ENCODE measurements at places on chromosomes 16 and 17.

DNA sequence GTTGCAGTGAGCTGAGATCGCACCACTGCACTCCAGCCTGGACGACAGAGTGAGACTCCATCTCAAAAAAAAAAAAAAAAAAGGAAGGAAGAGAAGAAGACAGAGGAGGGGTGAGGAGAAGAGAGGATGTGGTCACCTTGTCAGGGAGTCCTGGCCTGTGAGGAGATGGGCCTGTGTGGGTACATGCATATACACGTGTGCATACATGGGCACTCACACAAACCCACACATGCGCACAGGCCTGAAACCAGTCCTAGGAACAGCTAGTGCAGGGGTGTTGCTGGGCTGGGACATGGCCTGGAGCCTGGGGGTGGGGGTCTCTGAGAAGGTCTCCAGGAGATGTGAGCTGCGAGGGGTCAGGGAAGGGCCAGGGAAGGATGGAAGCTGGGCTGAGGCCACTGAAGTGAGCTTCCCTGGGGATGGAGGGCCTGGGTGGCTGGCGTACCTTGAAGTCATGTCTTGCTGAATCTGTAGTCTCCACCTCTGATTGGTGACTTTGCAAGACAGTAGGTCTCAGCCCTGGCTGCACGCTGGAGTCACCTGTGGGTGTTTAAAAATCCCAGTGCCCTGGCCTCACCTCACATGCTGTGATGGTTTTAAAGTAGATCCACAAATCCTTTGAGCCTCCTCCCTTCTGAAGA lies 72.4 kb downstream of the MRM1 start:
- no peak for DNase-seq

DNA sequence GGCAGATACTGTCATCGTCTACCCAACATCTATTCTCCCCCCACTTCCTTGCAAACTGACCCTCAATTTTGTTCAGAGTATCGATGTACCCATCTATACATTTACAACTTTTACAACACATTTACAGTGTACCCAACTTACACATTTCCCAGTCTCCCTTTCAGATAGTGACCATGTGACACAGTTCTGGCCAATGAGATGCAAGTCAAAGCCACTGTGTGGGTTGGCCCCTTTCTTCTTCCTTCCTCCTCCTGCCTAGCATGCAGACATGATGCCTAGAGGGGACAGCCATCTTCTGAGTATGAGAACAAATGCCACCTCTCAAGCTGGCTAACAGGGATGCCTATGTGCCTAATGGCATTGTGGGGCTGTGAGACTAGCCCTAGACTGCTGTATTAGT lies 11.3 kb upstream of the NFAT5 start:
- DNase-seq, result no peak

DNA sequence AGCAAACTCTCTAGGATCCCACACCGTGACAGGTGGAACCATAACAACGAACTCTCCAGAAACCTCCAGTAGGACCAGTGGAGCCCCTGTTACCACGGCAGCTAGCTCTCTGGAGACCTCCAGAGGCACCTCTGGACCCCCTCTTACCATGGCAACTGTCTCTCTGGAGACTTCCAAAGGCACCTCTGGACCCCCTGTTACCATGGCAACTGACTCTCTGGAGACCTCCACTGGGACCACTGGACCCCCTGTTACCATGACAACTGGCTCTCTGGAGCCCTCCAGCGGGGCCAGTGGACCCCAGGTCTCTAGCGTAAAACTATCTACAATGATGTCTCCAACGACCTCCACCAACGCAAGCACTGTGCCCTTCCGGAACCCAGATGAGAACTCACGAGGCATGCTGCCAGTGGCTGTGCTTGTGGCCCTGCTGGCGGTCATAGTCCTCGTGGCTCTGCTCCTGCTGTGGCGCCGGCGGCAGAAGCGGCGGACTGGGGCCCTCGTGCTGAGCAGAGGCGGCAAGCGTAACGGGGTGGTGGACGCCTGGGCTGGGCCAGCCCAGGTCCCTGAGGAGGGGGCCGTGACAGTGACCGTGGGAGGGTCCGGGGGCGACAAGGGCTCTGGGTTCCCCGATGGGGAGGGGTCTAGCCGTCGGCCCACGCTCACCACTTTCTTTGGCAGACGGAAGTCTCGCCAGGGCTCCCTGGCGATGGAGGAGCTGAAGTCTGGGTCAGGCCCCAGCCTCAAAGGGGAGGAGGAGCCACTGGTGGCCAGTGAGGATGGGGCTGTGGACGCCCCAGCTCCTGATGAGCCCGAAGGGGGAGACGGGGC lies 1.3 kb downstream of the SPN start:
- peak; percentile 70 for DNase-seq

- no peak for DNase-seq
Observed at GRCh38 chr16:16960785-16961184, 510.0 kb downstream of the XYLT1 start.

- DNase-seq, result no peak
Observed at GRCh38 chr16:72228014-72228413, 56.1 kb upstream of the PMFBP1 start.

- no peak for DNase-seq
Observed at GRCh38 chr17:38926293-38927070, 1.1 kb downstream of the LASP1NB start.

DNA sequence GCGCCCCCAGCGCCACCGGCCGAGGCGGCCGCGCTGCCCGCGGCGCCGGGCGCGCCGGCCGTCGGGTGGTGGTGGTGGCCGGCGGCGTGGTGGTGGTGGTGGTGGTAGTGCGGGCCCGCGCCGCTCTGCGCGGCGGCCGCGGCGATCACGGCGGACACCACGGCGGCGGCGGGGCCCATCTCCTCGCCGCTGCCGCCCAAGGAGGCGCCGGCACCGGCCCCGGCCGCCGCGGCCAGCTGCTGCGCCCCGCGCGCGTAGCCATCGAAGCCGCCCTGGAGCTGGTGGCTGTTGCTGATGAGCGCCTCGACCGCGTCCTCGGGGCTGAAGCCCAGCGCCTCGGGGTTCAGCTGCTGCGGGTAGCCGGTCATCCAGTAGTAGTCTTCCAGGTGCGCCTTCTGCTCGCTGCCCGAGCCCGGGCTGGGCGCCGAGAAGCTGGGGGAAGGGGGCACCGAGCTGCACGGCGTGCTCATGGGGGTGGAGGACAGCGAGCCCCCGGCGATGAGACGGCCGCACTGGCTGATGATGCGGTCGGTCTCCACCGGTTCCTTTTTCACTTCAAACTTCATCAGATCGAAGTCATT lies 1.2 kb downstream of the MAF start:
- DNase-seq, result no peak

DNA sequence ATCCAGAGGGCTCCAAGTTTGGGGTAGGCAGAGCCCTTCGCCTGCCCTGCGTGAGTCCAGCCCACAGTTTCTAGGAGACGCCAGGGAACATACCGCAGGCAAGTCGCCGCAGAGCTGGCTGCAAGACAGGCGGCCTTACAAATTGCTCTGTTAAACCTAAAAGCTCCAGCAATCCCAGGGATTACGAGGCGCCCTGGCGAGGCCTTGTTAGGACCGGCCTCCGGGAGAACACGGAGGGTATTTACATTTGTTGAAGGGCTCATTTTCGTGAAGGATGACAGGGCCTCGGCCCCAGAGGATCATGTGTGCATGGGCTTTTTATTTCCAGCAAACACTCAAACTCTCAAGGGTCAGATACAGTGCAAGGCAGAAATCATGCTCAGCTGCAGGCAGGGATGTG lies 77.6 kb upstream of the FOXF1 start:
- DNase-seq, result no peak

DNA sequence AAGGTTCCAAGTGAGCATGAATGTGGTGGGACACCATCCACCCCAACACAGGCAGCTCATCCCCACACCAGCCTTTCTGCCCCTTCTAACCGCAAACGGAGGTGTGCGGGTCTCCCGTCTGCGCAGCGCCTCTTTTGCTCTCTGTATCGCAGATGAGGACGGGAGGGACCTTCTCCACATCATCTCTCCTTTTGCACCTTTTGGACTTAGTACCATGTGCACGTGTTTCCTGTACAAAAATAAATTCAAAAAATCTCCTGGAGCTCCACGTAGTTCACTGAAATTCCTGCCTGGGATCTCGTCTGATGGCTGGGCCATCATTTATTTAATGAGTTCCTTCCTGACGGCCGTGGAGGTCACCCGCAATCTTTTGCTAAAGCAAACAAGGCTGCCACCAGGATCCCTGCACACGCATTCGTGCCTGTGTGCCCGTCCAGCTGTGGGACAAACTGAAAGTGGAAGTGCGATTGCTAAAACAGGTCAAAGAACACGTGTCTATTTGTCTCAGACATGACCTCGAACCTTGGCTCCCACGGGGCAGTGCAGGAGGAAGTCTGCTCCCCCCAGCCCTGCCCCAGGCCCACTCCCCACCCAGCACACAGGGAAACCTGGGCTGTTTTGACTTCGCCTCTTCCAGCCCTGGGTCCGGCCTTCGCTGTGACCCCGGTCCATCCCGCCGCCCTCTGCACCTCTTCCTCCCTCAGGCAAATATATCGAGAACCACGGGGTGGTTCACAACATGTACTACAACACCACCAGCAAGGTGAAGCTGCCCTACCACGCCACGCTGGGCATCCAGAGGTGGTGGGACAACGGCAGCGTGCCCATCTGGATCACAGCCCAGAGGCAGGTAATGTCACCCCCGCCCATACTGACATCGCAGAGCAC lies 2.3 kb downstream of the ENPP7 start:
- DNase-seq, result no peak

DNA sequence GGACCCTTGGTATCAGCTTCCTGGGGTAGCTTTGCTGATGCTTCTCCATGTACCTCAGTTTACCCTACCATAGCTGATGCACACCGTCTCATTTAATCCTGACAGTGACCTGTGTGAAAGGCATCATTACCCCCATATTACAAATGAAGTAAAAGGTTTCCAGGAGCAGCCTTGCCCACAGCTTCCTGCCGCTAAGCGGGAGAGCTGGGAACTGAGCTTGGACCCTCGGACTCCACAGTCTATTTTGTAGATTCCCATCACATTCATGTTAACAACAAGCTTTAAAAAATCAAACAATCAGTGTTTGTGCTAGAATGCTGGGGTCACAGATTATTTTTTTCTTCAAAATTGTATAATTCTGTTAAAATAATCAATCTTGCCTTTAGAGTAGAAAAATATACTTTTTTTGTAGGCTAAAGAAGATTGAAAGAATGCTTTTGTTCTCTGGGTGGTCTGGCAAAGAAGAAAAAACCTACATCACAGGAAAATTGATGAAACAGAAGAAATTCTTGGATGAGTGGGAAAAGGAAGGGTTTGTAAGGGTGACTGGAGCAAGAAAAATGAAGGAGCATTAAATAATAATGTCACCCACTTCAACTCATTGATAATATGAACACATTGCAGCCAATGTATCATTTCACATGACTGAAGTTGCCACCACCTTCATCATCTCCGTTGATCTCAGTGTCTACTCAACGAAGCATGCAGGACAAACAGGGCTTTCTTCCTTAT lies 9.5 kb upstream of the USP10 start:
- DNase-seq, result no peak

DNA sequence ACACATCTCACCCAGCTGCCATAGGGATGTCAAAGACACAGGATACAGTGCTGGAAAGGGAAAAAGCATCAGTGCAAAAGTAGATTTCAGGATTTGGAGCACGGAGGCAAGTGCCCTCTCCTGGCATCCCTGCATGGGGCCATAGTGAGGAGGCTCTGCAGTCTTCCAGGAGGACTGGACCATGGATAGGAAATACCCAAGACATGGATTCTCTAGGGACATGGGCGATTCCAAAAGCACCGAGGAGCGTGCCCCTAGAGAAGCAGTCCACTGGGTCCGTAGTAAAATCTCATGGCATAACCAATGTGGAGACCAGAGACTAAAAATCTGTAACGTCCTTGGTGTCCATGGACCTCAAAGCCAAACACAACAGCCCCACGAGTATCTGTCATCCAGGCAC lies 818.2 kb downstream of the KCNJ18 start:
- DNase-seq, result no peak

DNA sequence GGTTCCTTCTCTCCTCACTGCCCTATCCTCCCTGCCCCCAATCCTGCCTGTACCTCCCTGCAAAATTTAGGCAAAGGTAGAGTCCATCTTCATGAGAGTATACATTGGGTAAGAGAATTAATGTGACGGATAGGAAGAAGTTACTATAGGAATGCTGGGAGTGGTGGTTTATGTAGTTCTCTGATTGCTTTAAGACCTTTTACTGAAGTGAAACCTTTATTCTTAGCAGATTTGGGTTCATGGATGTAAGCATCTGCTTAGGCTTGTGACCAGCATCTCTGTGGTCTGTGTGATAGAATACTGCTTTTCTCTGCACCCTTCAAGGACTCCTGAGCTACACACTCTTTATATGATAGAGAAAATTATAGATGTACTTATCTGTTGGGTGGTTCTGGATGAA lies 127.3 kb downstream of the PRKCA start:
- no peak for DNase-seq

DNA sequence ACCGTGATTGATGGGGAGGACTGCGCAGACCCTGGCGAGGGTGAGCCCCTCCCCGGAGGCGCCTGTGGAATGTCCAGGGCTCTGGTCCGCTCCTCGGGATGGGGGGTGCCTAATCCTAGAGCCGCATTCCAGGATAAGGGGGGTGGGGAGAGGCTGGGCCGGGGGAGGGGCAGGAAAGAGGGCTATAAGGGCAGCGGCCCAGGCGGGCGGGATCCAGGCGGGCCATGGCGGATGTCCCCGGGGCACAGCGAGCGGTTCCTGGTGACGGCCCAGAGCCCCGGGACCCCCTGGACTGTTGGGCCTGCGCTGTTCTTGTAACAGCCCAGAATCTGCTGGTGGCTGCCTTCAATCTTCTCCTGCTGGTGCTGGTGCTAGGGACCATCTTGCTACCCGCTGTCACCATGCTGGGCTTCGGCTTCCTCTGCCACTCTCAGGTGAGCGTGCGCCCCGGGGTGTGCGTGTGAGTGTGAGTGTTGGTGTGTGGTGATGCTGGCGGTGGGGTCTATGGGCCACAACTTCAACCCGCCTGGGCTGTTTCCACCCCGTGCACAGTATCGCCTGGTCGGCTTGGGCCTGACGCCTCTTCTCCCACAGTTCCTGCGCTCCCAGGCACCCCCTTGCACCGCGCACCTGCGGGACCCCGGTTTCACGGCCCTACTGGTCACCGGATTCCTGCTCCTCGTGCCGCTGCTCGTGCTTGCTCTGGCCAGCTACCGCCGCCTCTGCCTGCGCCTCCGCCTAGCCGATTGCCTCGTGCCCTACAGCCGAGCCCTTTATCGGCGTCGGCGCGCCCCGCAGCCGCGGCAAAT lies at the start of gene TMEM88:
Gene TMEM88 (plus strand): TSS at position 216 of the 809 bp plus-strand sequence. CDS start 9 bp downstream, at position 225.
- no peak for DNase-seq

GRCh38 chr17:4900231-4901107 lies 1.1 kb downstream of the C17orf107 start:
- peak; percentile 60 for DNase-seq

DNA sequence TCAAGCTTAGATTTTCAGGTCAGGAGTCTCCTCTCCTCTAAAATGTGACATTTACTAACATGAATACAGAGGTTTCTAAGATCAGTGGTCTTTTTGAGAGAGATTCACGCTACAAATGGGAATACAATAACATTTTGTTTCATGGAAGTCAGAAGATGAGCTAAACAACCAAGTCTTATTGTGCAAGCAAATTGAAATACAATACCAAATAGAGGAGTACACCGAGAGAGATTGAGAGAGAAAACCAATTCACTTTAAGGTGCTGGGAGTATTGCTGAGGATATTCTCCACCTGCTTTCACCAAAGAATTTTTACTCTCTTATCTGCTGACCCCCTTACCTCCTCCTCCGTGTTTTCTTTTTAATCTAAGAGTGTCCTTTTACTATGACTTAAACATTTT lies 11.5 kb downstream of the VEZF1 start:
- DNase-seq, result no peak

GRCh38 chr16:47375423-47375822 lies 85.4 kb downstream of the ITFG1 start:
- no peak for DNase-seq

- no peak for DNase-seq
Observed at GRCh38 chr16:80084614-80085013, 456.2 kb upstream of the DYNLRB2 start.
